Inflammatory macrophage (primary cell): ENCODE measurements at places on chromosomes 13 and 19.

DNA sequence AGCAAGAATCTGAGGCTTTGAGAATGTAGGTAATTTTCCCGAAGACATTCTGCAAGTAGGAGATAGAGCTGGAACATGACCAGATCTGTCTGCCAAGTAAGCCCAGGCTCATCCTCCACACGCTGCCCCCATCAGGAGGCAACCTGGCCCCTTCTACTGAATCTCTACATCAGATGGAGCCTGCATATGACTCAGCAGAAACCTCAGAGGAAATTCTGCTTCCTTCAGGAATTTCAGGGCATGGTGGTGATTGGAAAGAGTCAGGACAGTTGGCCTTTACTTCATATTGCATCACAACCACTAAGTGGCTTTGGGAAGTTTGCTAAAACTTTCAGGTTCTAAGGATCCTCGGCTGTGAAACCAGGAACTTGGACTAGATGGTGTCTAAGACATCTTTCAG is 85.2 kb downstream of the LRRC63 start:
- DNase-seq, result no peak

DNA sequence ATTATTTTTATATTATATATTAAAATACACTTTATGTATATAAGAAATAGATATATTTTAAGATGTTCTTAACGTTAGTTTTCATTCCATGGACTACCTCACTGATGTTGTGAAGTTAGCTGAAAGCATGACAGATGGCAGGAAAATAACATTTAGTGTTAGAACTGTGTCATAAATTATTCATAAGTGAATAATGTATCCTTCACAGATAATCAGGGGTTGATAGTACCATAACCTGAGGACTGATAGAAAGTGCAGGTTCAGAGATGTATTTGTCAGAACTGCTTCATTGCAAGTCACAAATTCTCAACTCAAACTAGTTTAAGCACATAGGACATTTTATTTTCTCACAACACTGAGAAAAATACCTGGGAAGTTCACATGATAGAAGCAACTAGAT is 14.6 kb upstream of the DIAPH3 start:
- DNase-seq, result no peak

DNA sequence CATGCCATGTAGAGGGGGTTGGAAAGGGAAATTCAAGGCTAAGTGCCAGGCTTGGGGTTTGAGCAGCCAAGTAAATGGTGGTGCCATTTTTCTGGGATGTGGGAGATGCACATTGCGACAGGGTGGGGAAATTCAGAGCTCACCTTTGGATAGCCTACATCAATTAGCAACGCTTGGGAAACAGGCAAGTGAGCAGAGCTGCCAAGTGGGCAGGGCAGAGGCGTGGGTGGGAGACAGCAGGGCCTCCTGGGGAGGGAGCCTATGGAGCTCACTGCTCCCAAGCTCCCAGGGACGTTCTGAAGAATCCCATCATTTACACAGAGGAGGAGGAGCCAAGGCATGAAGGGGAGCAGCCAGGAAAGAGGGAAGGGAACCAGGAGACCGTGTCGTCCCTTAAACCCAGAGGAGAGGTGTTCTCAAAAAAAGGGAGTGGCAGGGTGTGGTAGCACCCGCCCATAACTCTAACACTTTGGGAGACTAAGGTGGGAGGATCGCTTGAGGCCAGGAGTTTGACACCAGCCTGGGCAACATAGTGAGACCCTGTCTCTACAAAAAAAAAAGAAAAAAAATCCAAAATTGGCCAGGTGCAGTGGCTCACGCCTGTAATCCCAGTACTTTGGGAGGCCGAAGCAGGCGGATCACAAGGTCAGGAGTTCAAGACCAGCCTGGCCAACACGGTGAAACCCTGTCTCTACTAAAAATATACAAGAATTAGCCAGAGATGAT is 11.5 kb upstream of the CCNE1 start:
- DNase-seq, result no peak

GRCh38 chr13:40231311-40231710 is 435.1 kb downstream of the FOXO1 start:
- DNase-seq, result no peak

DNA sequence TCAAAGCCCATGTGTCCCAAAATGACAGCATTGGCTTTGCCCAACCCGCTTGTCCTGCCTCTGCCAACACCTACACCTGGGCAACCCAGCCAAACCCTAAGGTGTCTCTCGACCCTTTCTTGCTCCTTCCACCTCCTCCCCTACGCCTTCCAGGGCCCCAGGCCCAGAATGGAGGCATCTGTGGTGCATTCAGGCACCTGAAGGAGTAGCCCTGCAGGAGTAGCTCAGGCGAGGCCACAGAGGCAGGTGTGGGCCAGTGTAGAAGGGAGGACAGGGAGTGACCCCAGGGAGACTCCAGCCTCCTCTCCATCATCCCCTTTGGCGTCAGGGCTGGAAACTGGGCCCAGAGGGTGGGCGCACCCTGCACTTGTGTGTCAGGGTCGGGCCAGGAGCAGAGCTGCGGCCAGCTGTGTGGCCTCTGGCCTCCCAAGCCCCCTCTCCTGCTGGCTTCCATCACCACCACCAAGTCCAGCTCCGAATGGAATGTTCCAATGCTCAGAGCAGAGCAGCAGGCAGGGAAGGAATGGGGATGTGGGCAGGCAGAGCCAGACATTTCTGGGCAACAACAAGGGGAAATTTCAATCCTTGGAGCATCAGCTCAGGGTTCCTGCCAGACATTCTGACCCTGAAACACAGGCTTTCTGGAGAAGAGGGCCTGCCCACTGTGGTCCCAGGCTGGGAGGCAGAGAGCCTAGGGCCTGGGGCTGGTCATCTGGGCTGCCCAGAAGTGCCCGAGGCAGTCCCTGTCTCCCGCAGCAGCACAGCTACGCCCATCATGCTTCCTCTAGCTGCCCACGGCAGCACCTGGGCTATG is 16.4 kb downstream of the PLEKHF1 start:
- DNase-seq, result no peak

GRCh38 chr13:41122838-41123237 is 9.8 kb downstream of the KBTBD6 start:
- no peak for DNase-seq

GRCh38 chr19:50500060-50500752 is 10.8 kb downstream of the JOSD2 start:
- DNase-seq, result no peak

DNA sequence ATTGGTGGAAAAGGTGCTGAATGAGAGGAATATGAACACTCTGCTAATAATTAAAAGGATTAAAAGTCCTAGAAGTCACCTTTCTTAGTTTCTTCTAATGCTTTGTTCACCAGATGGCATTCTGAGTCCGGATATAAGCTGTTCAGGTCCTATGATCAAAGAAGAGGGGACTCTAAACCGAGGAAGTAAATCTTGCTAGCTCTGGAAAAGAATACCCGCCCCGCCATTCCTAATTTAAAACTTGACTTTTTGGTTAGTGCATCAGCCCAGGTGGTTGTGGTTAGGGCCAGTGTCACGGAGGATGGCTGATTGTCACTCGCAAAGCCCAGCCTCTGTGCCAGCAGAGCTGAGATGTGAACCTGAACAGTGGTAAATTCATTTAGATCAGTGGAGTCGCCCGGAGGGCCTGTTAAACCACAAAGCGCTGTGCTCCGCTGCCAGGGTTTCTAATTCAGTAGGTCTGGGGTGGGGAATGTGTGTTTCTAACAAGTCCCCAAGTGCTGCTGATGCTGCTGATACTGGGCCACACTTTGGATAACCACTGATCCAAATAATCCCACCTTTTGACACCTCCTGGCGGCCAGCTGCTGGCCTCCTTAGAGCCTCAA is 425.4 kb downstream of the DCT start:
- no peak for DNase-seq

- no peak for DNase-seq
Measured at GRCh38 chr13:60398907-60399589, 2.0 kb downstream of the TDRD3 start.

GRCh38 chr19:14830702-14831101 is 4.3 kb downstream of the OR7A5 start:
- DNase-seq, result no peak

GRCh38 chr13:99256283-99256682 is 1.9 kb downstream of the GPR18 start:
- DNase-seq, result no peak

DNA sequence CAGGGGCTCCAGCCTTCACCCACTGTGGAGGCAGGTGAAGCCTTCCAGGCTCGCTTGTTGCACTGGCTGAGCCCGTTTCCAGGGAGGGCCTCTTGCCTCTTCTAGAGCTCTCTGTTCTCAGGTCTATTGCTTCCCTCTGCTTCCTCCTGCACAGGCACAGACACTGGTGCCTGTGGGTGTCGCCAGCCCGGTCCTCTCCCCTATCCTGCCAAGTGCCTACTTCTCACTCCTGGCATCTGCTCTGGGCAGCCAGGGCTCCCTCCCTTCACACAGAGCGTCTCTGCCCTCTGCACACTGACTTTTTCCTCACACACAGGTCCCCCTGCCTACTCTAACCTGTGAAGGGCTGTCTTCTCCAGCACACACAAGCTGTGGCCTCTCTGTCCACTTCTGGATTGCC is 60.3 kb downstream of the SLC7A9 start:
- no peak for DNase-seq

- DNase-seq, result no peak
Measured at GRCh38 chr19:37127999-37128820, 44.3 kb downstream of the ZNF585A start.

DNA sequence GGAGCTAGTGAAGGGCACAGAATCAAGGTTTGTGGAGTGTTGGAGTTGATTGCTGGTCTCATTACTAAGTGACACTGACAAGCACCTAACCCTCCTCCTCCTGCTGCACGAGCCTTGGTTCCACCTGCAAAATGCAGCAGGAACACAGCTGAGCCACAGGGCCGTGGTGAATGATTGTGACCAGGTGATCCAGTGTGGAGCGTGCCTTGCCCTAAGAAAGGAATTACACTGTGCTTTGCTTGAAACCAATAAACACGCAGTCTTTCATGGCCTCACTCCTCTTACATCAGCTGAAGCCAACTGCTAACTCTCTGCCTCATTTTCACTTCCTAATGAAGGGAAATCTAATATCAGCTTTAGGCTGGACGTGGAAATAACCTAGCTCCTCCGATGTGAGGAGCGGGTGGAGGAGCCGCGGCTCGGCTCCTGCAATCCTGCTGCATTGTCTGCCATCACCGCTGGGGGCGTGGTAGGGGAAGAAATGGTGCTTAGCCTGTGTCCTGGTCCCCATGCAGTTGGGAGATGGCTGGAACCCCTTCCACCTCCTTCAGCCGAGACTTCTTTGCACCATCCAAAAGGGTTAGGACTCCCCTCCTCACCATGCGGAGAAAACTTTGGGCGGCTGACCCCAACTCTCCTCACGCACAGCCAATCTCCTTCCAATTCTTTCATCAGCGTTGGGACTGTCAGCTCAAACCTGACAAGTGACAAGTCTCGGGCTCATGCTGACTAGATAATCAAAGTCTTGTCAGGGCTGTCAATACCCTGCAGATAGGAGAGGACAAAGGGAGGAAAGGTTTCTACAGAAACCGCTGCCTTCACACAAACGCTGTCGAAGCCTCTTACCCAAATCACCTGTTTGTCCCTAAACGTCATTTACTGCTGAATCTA is 427.9 kb downstream of the ZNF536 start:
- DNase-seq, result peak; percentile 41

- DNase-seq, result no peak
Measured at GRCh38 chr19:19530423-19530804, 1.7 kb downstream of the YJEFN3 start.

DNA sequence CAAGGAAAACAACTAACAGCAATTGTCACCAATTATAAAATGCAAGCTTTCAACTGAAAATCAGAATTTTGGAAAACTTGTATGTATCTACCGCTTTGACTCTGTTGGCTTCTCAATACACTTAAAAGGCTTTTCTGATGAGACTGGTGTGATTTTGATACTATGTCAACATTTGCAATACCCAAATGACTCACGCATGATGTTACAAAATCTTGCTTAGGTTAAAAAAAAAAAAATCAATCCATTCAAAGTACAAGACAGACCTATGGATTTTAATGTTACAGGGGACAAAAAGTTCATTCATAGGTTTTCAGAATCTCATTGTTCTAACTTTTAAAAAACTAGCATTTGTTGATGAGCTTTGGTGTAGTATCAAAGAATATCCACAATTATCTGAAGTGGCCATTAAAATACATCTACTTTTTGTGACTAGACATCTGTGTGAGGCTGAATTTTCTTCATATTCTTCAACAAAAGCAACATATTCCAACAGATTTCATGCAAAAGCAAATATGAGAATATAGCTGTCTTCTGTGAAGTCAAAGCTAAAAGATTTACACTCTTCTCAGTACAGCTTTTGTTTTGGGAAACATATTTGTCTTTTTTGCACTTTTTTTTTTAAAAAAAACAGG is 10.7 kb downstream of the ELF1 start:
- peak; percentile 69 for DNase-seq

GRCh38 chr13:79870766-79871165 is 389.8 kb downstream of the NDFIP2 start:
- DNase-seq, result no peak

GRCh38 chr19:4909156-4909896 is at the start of gene UHRF1:
Gene UHRF1 (plus strand): TSS chr19:4909501. CDS start chr19:4910886, 1,385 bp downstream.
- peak; percentile 2 for DNase-seq

DNA sequence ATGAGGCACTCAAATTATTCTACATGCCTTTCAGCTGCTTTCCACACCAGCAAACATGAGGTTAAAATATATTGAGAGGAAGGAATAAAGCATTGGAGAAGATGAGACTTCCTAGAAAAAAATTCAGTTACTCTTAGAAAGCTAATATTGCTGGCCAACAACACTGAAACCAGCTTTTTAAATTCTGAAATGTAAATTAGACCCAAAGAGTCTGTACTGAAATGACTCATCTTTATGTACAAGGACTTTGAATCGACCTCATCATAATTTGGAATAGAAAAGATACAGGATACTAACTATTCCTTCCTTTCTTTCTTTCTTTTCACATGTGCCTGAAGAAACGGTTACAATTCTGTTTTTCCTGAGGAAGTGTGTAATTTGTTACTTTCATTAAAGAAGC is 6.5 kb upstream of the HSPH1 start:
- DNase-seq, result no peak

- peak; percentile 7 for DNase-seq
Measured at GRCh38 chr19:45498411-45499195, at the start of gene PPM1N. Gene PPM1N (plus strand): TSS chr19:45498443. CDS start chr19:45498473, 30 bp downstream.

DNA sequence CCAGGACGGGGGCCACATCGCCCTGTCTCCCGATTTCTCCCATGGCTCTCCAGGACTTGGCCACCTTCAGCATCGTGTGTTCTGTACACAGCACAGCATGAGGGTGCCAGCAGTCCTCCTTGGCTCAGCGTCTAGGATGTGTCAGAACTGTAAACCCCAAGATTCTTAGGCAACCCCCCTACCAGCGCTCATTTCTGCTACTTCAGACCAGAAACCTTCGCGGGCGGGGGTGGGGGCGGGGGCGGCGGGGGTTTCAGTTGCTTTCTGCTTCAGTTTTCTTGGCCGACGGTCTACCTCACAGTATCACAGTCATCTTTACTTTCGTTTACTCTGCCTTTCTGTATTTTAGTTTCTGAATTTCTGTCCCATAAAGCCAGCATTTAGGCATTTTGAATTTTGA is 82.4 kb downstream of the GGACT start:
- DNase-seq, result no peak

DNA sequence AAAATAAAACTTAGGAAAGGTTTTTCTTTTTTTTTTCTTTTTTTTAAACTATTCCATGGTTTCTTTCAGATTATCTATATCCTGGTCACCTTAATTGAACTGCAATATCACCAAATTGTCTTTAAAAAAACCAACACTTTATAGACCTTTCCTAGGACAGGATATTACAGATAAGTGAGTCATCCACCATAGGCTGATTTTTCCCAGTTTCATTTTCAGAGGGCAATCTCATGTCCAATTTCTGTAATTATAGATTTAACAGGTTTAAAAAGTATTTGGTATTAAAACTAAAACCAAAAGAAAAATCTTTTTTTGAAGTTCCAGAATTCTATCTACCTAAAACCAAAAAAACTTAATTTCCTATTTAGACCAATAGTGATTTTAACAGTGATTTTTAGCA is 13.2 kb downstream of the SPART start:
- peak; percentile 9 for DNase-seq
